Activated CD4-positive, alpha-beta T cell treated with anti-CD3 and anti-CD28 coated beads for 4 hours (primary cell): ENCODE measurements at places on chromosomes 16 and 17.

DNA sequence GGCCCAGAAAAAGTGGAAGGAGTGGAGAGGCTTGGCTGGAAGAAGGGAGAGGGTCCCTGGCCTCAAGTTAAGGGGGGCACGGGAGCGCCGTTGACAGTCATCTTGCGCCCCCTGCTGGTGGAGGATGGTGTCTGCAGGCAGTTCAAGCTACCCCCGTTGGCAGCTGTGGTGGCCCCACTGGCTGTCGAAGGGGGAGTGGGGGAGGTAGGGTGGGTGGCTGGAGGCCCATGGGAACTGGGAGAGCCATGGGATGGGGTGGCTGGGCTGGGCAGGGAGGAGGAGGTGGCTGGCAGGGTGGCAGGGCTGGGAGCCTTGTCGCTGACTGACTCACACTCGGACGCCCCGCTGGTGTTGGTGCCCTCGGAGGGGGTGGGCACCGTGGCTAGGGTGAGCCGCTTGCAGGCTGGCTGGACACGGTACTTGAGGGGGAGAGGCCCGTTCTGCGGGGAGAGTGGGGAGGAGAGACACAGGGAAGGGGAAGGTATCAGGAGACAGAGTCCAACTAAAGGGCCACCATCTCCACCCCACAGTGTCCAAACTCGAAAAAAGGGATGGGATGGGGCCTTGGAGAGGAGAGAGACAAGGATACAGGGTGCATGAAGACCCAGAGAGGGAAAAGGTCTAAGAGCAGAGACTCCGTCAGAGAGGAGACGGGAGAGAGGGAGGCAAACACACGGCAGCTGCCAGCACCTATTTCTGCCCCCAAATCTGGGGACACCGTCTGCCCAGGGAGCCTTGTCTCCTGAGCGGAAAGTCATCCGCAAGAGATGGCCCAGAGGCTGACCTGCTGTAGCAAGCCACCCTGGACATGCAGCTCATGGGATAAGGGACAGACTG, 5.2 kb downstream of the CISD3 start:
- peak; percentile 80 for DNase-seq

GRCh38 chr17:9475101-9475658, 100.4 kb downstream of the STX8 start:
- DNase-seq, result no peak

- DNase-seq, result no peak
Observed at GRCh38 chr17:44910231-44911106, 4.8 kb downstream of the GFAP start.

DNA sequence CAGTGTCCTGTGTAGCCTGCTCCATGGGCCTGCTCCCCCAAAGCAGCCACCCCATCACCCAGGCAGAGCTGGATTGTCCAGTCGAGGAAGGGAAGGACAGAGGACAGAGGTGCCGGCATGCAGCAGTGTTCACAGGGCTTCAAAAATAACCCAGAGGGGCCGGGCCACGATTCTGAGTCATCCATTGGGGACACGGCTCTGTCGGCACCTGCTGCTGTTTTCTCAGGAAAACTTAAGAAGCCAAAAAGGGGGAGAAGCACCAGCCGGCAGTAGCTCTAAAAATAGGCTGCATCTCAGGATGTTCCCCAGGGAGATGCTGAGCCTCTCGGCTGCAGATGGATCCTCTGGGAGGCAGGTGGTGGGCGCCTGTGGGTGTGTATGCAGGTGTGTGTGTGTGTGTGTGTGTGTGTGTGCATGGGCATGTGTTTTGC, 1.6 kb downstream of the CA7 start:
- DNase-seq, result no peak
